ENCODE measurements at places on chromosomes 11 and 22. TPM values are rescaled to one million over a fixed set of nuclear protein-coding genes. Genes with fewer than 3 reads are reported as not detected.

GRCh38 chr11:9001736-9002135 lies 2.1 kb downstream of the NRIP3 start:
- no peak for DNase-seq

KCNE3 gene
- not detected for total RNA-seq

DNA sequence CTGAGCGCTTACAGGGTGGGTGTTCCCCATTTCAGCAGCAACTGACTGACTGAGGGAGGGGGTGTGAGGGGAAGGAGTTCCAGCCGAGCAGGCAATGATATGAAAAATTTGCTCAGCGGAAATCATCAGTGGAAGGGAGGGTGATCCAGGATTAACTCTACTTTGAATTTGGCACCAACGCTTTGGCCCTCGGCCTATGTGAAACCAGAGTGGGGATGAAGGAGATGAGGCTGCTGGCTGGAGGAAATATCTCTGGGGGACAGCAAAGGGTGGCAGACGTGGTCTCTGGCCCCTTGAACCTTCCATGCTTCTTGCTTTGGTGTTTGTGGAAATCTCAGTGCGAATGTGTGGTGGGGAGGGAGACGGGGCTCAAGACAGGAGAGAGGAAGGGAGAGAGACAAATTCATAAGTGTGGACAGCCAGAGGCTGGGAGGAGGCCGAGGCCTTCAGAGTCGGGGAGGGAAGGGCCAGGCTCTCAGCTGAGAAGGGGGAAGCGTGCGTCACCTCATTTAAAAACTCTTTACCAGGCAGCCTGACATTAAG lies 83.6 kb downstream of the FDX1 start:
- DNase-seq = no peak

DNA sequence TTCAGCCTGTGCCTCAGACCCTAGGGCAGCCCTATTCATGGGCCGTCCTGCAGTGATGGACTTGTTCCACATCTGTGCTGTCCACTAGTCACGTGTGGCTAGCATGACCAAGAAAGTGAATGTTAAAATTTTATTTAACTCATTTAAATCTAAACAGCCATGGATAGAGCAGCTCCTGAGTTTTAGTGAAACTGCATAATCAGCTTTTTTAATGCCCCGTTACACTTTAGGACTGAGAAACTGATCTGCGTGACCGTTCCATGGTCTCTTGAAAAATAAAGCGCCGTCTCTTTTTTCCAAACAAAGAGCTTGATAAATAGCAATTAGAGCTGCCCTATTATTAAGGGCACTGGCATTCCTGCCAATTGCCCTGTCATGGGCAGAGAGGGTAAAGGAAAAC lies 76.5 kb upstream of the SNX19 start:
- no peak for DNase-seq

All from osteocyte (in vitro differentiated cells).